KBM-7 (cell line): ENCODE measurements at places on chromosomes 2 and 18.

- DNase-seq = no peak
These were observed 70.3 kb downstream of the ASB1 start for GRCh38 chr2:238496756-238497609.

DNA sequence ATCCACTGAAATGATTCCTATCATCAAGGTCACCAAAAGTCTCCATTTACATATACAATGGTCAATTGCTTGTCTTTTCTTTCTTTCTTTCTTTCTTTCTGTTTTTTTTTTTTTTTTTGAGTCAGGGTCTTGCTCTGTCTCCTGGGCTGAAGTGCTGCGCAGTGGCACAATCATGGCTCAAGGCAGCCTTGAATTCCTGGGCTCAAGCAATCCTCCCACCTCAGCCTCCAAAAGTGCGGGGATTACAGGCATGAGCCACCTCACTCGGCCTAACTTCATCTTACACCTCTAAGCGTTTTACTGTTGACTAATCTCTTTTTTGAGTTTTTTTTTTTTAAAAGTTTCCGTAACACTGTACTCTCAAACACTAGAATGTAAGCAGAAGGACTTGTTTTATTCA lies 867 bp downstream of the SF3B6 start:
- no peak for DNase-seq

- DNase-seq = no peak
These were observed 388.8 kb downstream of the CBLN2 start for GRCh38 chr18:72155327-72155726.

GRCh38 chr18:47480166-47480565 lies 228.7 kb upstream of the SKOR2 start:
- no peak for DNase-seq

- DNase-seq = no peak
These were observed 18.3 kb upstream of the KIF3C start for GRCh38 chr2:26000561-26001082.

- DNase-seq = peak; percentile 58
These were observed 4.4 kb upstream of the ALS2 start for GRCh38 chr2:201785135-201785534.

DNA sequence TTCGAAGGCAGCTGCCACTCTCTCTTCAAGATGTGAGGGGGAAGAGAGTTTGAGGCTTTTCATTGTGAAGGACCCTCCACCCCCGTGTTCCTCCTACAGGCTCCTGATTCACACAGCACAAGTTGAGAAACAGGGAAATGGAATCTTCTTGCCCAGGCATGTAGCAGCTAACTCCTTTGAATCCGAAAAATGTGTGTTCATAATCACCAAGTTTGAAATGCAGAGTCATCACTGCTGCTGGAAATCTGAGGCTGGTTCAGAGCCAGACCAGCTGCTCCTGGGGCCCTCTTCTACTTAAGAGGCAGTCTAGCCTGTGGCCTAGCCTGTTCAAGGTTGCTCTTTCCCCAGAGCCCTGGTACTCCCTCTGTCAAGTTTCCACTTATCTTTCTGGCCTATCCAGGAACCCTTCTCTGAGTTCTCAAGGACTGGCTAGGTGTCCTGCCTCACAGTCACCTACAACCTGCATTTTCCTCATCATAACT lies 166.4 kb downstream of the TMEM247 start:
- DNase-seq = peak; percentile 35

GRCh38 chr2:29450596-29451222 lies 335.5 kb downstream of the CLIP4 start:
- no peak for DNase-seq

DNA sequence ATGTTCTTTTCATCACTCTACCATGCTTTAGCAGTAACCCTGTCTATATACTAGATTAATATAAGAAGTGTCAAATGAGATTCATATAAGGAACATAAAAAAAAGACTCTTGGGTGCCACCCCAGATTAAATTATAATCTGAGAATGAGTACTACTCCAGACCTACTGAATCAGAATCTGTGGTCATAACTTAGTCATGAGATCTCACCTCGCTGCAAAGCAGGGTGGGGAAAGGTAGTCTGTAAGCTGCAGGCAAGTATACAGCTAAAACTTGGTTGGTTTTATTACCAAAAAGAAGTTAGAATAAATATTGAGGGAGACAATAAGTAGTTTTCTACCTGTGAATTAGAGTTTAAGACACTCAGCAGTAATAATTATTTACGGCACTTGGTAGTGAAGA lies 175.6 kb downstream of the PARD3B start:
- DNase-seq = no peak

DNA sequence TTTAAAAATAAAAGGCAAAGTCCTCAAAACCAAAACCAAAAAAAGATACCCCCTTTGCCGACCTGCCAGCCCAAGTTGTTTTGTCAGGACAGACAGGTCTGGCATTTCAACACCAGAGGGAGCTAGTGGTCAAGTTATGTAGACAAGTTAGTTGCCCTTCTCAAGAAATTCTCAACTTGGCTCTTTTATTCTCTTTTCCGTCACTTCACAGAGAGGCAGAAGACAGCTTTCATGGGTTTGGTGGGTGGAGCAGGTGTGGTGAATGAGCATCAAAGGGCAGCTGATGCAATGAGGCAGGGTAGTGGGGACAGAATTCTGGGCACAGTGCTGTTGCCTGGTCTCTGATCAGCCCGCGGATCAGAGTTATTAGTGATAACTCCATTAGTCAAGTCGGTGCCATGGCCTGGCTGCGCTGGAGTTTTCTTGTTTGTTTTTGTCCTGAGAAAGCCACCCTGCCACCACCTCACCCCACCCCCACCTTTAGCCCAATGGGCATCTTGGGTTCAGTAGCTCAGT lies 303.7 kb upstream of the EPAS1 start:
- DNase-seq = peak; percentile 67

DNA sequence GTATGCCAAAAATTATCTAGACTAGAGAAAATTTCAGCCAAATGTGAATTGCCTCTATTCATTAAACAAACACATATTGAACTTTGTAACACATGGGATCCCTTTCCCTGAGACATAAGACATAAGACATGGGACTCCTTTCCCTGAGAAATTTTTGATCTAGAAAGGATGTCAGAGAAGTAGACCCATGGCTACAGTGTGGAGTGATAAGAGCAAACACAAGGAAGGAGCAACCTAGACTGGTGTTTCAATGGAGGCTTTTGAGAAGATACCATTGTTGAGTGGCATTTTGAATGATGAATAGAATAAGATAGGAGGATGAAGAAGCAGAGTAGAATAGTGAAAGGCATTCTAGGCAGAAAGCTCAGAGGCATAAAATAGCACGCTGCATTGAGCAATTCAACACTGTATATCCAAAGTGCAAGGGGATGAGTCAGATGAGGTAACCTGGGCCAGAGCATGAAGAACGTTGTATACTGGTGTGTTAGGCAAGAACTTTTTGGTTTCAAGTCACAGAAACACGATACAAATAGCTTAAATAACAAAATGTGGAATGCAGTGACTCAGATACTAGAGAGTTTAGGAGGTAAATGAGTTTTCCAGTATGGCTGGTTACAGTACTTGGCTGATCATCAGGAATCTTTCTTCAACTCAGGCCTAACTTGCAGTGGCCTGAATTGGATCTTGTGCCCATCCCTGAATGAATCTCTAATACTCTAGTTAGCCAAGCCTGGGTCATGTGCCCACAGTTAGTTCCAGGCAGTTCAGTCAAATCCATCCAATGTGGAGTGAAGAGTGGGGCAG lies 129.8 kb upstream of the TANK start:
- DNase-seq = no peak

- no peak for DNase-seq
These were observed 281.6 kb downstream of the ZNF385B start for GRCh38 chr2:179579800-179580199.

- DNase-seq = no peak
These were observed 121.8 kb upstream of the SERPINE2 start for GRCh38 chr2:224160917-224161316.

DNA sequence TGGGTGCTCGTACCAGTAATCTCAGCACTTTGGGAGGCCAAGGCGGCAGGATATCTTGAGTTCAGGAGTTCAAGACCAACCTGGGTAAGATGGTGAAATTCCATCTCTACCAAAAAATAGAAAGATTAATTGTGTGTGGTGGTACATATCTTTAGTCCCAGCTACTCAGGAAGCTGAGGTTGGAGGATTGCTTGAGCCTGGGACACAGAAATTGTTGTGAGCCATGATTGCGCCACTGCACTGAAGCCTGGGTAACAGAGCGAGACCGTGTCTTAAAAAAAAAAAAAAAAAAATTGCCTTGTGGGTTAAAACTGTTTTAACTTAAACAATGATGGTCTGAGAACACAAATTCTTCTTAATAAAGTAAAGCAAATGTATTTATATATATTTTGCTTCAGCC lies 49.6 kb downstream of the ATP9B start:
- no peak for DNase-seq

- no peak for DNase-seq
These were observed 57.7 kb downstream of the ROCK2 start for GRCh38 chr2:11286749-11287148.

GRCh38 chr2:232951891-232952290 lies 61.2 kb downstream of the NGEF start:
- DNase-seq = no peak

GRCh38 chr2:179932786-179933185 lies 71.4 kb upstream of the ZNF385B start:
- DNase-seq = no peak

DNA sequence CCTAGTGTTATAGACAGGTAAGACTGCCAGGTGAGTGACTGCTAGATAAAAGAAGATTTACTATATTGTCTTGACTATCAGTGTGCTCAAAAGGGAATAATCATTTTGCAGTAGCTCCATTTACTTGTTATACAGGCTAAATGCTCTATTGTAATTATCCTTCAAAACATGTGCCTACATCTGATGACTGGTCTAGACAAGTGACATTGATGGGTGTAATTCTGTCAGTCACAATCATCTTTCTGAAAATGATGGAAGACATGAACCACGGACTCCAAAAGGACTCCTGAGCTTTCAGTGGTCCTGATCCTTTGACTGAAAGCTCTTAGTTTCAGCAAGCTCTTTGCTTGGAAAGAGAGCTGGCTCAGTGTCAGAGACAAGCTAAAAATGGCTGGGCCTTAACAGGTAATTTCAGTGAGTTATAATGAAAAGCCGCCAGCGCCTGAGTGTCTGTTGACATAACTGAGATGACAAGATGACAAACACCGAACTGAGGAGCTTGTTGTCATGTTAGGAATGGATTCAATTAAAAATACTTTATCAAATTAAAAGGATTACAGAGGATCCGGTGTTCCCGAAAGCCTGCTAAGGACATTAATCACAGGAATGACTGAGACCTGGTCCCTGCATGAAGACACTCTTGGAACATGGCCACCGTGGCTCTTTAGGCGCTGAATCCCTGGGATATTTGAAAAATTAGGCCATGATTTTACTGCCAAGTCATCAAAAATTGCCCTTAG lies 141.7 kb downstream of the CMPK2 start:
- DNase-seq = no peak

DNA sequence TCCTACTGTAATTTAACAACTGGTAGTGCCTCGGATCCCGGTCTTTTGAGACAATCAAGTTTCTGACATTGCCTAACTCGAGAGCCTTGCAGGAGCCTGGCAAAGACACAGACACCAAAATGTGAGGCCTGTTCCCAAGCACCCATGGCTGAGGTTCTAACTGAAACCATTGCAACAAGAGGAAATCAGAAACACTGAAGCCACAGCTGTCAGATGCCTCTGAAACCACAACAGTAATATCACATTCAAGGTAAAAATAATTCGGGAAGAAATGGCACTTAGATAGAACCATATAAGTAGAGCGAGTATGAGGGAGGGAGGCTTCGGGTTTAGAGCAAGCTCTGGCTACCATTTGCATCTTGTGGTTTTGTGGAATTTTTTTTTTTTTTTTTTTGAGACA lies 285.9 kb downstream of the FBXO15 start:
- DNase-seq = no peak

DNA sequence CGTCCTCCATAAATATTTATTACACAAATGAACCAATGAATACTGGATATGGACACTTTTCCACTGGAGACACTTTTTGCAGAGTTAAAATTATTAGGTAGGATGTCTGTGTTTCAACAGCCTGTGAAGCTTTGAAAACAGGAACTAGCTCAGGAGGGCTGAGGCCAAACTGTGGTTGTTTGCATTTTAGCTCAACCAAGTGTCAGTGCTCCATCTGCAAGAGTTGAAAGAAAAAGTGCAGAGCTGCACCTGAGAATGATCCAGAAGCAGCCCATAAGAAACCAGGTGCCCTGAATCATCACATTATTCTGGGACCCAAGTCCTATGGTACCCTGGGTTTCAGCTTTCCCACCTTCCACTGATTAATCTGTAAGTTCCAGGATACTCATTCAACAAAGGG lies 180.4 kb downstream of the TRIB2 start:
- peak; percentile 14 for DNase-seq

- DNase-seq = no peak
These were observed 547.0 kb downstream of the MBD2 start for GRCh38 chr18:53677480-53677879.

DNA sequence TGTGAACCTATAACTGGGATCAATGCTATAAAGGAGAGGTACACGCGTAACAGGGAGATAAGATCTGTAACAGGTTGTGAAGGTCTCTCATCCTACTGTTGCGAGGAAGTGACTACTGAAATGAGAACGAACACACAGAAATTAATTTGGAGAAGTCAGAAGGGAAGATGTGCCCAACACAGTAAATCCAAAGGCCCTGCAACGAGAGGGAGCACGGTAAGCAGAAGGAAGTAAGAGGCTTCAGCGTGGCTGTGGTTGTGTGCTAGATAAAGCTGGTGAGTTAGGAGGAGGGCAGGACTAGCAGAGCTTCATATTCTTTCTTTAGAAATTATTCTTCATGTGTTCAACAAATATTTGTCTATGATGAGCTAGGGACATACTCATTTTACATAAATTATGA lies 2.5 kb upstream of the ATG16L1 start:
- peak; percentile 73 for DNase-seq

- no peak for DNase-seq
These were observed 27.2 kb upstream of the EFR3B start for GRCh38 chr2:25014631-25015030.

DNA sequence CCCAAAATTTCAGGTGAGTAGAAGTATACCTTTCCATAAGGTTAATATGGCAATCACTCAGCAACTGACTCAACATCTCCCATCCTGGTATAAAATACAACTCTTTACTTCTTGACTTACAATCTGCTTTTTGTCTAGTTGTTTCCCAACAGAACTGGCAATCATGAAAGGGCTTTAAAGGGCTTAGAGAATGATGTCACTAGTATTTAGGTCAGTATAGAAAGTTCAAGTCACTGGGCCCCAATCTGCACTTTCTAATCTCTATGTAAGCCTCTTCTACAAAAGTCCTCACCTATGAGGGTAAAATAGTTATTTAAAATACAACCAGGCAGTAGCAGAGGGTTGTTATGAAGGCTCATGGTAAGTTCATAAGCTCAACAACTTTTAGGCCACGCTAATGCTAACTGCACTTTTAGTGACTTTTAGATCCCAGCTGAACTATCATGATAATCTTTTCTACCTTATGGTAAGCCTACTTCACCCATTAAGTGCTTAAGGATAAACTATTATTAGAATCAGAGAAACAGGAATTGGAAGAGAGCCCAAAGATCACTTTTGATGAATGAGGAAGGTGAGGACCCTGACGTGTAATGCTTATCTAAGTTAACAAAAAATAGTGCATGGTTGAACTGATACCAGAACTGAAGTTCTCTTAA lies 79.6 kb downstream of the GORASP2 start:
- DNase-seq = no peak

- DNase-seq = no peak
These were observed 695 bp upstream of the SCYGR2 start for GRCh38 chr2:227597998-227598397.
